ENCODE measurements at places on chromosomes 13 and 19.

DNA sequence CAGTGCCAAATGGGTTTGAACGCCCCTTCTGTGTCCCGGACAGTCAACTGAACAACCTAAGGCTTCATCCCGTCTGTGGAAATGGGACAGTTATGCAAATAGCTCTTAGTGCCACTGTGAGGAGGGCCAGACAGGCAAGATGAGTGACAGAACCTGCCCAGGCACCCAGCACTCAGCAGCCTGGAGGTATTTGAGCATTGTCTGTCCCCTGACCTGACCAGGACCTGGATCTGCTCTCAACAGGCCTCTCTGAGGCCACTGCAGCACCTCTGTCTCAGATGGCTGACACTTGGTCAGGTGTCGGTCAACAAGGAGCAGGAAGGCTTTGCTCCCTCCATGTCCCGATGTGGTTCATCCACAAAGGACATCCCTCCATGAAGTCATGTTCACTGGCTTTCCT is 67.9 kb downstream of the CCDC70 start:
- DNase-seq = no peak

DNA sequence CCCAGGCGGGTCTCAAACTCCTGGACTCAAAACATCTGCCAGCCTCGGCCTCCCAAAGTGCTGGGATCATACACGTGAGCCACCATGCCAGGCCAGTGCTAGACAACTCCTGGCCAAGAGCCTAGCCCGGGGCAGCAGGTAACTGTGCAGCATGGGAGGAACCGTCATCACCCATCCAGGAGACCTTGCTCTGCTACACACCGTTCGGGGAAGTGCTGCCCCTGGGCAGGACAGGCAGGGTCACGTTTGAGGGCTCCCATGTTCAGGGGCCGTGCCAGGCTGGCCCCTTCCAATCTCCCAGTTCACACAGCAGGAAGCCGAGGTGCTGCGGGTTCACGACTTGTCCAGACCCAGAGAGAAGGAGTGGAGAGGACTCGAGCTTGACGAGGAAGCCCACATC is 35.1 kb downstream of the NAXD start:
- DNase-seq = no peak

DNA sequence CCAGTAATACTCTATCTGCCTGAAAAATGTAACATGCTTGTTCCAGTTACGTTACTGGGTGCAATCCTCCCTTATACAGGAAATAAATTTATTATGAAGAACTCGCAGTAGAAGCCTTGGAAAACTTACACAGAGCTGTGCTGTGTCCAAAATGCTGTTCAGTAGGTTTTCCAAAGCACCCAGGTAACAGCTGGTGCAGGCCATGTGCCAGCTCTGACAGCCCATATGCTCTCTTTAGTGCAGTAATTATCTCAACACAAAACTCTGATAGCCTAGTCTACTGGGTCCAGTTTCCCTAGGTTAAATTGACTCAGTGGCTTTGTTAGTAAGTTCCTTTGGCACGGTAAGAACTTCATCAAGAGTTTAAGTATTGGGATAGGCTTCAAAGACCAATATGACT is 120.7 kb upstream of the OBI1 start:
- DNase-seq = no peak

GRCh38 chr19:40303765-40304164 is 18.6 kb upstream of the AKT2 start:
- DNase-seq = no peak

- peak; percentile 37 for DNase-seq
Measured at GRCh38 chr13:48728226-48728625, 74.5 kb downstream of the CYSLTR2 start.

DNA sequence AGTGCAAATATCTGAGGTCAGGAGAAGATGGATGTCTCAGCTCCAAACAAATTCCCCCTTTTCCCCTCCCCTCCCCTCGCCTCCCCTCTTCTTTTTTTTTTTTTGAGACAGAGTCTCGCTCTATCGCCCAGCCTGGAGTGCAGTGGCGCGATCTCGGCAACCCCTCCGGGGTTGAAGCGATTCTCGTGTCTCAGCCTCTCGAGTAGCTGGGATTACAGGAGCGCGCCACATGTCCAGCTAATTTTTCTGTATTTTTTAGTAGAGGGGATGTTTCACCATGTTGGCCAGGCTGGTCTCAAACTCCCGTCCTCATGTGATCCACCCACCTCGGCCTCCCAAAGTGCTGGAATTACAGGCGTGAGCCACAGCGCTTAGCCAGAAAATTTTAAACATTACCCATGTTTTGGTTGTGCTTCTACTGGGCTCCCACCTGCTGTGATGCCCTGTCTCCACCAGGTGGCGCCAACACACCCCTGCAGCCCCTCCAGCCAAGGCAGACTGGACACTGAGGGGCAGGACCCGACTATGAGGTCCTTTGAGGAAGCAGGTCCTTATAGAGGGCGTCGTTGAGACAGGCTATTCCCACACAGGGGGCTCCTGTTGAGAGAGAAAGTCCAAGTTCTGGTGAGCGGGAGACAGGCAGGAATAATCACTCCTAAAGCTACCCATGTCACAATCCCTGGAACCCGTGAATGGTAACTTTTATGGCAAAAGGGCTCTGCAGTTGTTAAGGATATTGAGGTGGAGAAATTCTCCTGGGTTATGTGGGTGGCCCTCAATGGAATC is 6.3 kb downstream of the ERICH4 start:
- peak; percentile 75 for DNase-seq

GRCh38 chr13:23349161-23349897 is 84.2 kb downstream of the SACS start:
- DNase-seq = no peak

DNA sequence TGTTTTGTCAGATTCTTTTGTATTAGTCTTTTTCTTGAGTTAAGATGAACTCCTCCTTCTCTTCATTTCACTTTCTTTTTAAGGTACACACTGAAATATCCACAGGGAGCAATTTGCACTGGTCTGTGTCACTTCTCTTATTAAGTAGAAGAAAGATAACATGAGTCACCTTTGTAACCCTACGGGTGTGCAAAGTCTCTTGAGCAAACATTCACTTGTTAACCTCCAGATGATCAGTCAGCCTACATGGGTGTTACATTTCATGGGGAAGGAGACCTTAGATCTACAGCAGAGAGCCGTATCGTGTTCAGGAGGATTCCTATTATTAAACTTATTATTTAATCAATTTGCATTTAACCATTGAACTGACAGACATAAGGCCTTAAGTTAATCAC is 5.1 kb downstream of the ZNF507 start:
- no peak for DNase-seq

DNA sequence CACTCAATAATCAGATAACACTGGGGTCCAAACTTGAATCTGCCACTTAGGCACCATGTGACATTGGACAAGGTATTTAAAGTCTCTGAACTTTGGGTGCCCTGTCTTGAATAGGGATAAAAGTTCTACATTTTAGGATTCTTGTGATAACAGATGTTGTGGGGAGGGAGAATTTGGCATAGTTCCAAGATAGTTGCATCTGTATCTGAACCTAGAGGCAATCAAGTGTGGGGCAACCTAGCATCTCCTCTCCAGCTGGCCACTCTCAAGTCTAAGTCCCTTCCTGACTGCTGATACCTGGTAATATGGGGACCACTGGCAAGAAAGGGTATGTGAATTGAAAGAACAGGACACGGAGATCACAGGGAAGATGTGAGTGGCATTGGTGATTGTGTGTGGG is 256.1 kb downstream of the FOXO1 start:
- no peak for DNase-seq

GRCh38 chr13:40974460-40975407 is 44.4 kb downstream of the ELF1 start:
- peak; percentile 93 for DNase-seq

GRCh38 chr13:110887597-110888333 is 27.1 kb downstream of the ANKRD10 start:
- DNase-seq = no peak

- no peak for DNase-seq
Measured at GRCh38 chr19:46079576-46079975, 38.8 kb upstream of the IGFL4 start.

DNA sequence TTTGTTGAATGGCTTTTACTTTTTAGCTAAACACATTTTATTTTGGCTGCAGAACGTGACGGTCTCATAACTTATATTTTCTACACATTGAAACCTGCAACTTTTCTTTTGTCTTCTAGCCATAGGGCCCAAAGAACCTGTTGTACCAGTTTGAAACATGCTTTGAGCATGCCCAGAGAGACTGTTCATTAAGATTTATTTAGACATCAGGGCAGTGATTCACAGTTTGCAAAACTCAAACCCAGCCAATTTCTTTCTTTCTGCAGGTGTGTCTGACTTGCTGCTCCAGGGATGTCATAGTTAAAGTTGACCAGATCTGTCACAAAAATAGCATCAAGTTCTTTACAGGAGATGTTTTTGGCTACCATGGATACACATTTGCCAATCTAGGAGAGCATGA is 22.0 kb downstream of the SAE1 start:
- no peak for DNase-seq

- no peak for DNase-seq
Measured at GRCh38 chr13:62629618-62630017, 1214.0 kb upstream of the PCDH20 start.

DNA sequence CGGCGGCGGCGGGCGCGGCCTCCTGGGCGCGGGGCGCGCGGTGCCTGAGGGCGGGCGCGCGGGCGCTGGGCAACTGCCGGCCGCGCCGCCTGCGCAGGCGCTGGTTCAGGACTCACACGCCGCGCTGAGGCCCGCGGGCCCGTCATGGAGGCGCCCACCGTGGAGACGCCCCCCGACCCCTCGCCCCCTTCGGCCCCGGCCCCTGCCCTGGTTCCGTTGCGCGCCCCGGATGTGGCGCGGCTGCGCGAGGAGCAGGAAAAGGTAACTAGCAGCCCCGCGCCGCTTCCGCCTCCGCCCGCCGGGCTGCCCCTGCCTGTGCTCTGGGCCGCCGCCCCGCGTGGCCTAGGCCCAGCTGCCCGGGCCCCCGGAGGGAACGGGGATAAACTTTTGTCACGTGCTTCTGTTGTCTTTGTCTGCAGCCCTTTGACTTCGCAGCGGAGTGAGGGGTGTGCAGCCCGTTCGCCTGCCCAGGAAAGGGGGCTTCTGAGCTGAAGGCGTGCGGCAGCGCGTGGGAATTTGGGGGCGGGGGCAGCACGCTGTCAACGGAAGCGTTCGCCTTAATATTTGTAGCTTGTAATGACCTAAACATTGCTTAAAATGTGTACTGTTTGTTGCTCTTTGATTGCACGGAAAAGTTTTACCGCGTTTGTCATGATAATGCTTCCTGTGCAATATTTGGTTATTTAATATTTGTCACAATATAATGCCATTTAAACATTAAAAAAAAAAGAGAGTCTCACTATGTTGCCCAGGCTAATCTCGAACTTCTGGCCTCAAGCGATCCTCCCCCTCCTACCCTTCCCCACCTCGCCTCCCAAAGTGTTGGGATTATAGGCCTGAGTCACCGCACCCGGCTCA is 594 bp downstream of the URI1 start:
- no peak for DNase-seq

DNA sequence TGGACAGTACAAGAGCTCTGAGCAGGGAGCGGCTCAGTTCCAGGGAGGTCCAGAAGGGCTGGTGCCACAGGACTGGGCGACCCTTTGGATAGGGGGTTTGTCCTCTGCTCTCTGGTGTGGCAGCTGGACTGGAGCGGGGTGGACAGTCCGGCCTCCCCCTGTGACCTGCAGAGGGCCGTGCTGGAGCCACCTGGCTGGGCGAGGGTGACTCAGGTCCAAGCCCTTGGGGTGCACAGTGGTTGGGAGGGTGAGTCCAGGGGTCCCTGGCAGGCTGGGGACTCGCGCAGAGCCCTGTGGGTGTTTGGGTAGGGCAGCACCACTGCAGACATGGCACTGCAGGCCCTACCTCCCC is 7.2 kb downstream of the SSBP4 start:
- no peak for DNase-seq

DNA sequence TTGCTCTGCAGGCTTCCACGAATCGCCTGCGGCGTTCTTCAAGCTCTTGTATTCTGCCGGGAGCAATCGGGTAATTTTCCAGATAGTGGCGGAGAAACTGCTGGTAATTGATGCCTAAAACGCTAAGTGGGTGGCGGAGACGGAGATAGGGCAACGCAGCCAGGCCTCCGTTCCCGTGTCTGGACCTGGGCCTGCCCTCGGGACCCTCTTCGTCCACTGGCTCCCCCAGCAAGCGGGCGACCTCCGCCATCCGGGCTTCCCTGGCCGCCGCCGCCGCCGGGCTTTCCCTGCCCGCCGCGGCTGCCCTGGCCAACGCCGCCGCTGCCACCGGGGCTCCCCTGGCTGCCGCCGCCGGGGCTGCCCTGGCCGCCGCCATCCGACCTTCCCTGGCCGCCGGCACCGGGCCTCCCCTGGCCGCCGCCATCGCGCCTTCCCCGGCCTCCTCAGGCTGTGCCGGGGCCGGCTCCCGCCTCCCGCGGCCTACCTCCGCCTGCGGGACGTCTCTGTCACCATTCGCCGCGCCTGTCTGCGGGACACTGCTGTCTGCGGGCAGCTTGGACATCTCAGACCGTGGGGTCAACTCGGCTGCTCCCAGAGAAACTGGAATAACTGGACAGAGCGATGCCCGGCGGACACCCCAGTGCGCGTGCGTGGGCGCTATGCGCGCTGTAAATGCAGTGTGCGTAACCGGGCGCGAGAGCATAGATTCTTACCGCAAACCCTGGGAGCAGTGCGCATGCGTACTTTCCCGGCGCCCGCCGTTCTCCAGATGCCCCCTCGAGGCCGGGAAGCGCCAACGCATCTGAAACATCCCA is at the start of gene EID2:
EID2 (minus strand) TSS at position 644 of the 815 bp plus-strand sequence; CDS start at position 562, 82 bp downstream.
- peak; percentile 96 for DNase-seq

DNA sequence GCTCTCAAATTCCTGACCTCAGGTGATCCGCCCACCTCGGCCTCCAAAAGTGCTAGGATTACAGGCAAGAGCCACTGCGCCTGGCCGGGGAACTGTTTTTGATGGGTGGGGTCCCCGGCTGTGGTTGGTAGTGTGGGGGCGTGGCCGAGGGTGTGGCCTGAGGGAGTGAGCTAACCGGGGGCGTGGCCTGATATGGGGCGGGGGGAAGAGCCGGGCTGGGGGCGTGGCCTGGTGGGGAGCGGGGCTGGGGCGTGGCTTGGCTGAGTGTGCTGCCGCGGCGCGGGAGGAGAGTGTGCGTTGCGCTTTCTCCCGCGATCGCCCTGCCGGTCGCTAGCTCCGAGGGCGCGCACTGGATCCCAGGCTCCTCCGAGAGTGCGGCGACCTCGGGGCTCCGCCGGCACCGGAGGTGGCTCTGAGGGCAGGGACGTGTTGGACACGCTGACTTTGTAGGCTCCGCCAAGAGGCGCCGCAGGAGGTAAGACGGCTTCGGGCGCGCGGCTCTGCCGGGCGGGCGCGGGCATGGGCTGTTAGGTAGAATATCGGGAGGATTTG is at the start of gene SPATA13:
SPATA13 (plus strand) TSS at position 263 of the 552 bp plus-strand sequence. CDS start 62,210 bp downstream, outside the sequence.
- peak; percentile 89 for DNase-seq

GRCh38 chr13:90107661-90108060 is 1239.8 kb upstream of the MIR17HG start:
- DNase-seq = no peak

GRCh38 chr13:31267126-31267784 is 67.5 kb downstream of the B3GLCT start:
- no peak for DNase-seq

Measured in hematopoietic multipotent progenitor cell treated with erythropoietin and hydrocortisone succinate and interleukin-3 and kit ligand, for 17 days (in vitro differentiated cells).